ENCODE measurements at places on chromosomes 6 and 20.

- DNase-seq = no peak
Observed at GRCh38 chr6:139262519-139263300, 29.1 kb downstream of the TXLNB start.

DNA sequence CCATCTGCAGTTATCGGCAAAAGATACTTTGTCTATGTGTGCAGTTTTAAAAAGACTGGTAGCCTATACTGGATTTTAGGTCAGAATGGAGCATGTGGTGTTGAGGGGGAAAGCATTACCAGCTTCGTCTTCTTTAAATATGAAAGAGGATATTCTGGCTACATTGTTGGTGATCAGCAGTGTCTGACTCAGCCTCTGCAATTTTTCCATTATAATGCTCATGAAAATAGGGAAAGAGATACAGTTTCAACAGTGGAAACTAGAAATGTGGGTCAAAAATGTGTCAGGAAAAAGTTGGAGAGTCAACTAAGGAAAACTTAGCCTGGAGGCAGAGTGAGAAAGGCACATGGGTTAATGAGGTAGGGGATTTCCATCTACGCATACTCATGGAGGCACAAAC, 45.2 kb downstream of the HDGFL1 start:
- no peak for DNase-seq

GRCh38 chr6:151073146-151073545, 166.6 kb upstream of the AKAP12 start:
- DNase-seq = no peak

GRCh38 chr20:32832664-32833063, 12.9 kb downstream of the MAPRE1 start:
- DNase-seq = no peak

GRCh38 chr20:36969478-36970186, 18.1 kb upstream of the SAMHD1 start:
- no peak for DNase-seq

DNA sequence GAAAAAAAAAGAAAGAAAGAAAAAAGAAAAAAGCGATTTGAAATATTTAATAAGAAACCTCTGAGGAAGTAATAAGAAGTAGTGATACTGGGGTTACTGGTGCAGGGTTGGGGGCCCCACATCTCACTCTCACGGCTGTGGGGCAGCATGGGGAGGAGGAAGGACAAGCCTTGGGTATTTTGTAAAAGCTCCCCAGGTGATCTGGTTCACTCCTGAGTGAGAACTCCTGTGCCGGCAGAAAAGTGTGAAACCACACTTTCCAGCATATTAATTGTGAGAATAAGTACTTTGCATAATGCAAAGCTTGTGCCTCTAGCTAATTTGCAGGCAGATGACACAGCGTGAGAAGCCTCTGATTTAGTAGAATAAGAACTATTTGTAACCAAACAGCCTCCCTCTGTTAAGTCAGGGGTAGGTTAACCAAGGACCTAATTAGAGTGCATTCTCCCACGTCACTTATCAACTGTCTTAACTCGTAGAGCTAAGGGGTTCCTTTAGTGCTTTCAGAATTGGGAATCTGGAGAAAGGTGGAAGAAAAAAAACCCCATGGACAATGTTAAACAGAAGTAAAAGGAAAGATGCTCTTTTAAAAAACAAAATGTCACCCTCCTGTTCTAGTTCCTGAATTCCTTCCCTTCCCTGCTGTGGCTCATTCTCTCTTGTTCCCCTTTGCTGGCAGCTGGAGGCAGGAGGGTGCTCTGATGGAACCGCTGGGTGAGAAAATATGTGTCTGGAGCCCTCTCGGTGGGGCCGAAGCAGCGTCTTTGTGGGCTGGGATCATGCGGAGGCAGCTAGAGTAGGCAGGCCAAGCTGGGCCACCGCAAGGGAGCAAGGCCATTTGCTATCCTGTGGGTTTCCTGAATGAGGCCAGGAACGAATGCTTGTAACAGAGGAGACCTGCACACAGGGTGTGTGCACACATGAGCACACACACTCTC, 108.7 kb downstream of the FYN start:
- DNase-seq = no peak

DNA sequence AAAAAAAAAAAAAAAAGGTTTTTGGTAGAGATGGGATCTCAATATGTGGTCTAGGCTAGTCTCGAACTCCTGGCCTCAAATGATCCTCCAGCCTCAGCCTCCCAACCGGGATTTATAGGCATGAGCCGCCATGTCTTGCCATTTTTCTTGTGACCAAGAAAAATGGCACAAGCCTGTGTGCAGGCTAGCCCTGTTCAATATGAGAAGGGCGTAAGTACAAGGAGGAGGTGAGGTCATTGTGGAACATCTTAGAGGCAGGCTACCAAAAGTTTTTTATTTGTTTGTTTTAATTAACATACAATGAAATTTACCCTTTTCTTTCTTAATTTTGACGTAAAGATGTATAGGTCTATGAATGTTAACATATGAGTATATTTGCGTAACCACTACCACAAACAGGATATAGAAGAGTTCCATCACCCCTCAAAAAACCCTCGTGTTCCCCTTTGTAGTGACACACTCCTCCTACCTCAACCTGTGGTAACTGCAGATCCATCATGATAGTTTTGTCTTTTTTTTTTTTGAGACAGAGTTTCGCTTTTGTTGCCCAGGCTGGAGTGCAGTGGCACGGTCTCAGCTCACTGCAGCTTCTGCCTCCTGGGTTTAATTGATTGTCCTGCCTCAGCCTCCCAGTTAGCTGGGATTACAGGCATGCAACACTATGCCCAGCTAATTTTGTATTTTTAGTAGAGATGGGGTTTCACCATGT, 28.3 kb upstream of the KIF3B start:
- no peak for DNase-seq

Measured in iPS DF 19.7 (cell line).